ENCODE measurements at places on chromosomes 6 and 20. TPM values are rescaled to one million over a fixed set of nuclear protein-coding genes. Genes with fewer than 3 reads are reported as not detected.
A peak's percentile ranks its signal among the peaks of the same experiment; 100 is the strongest.

The DEFB121 gene
- not detected for total RNA-seq

The SLC17A1 gene
- total RNA-seq = not detected

GRCh38 chr6:4511641-4512020, 264.6 kb upstream of the CDYL start:
- DNase-seq = no peak

- DNase-seq = peak; percentile 63
Observed at GRCh38 chr6:106037060-106037459, 49.1 kb upstream of the PRDM1 start.

The BANF2 gene
- not detected for total RNA-seq

The SLC52A3 gene
- not detected for total RNA-seq

- no peak for DNase-seq
Observed at GRCh38 chr20:35134472-35134871, 12.7 kb downstream of the EDEM2 start.

DNA sequence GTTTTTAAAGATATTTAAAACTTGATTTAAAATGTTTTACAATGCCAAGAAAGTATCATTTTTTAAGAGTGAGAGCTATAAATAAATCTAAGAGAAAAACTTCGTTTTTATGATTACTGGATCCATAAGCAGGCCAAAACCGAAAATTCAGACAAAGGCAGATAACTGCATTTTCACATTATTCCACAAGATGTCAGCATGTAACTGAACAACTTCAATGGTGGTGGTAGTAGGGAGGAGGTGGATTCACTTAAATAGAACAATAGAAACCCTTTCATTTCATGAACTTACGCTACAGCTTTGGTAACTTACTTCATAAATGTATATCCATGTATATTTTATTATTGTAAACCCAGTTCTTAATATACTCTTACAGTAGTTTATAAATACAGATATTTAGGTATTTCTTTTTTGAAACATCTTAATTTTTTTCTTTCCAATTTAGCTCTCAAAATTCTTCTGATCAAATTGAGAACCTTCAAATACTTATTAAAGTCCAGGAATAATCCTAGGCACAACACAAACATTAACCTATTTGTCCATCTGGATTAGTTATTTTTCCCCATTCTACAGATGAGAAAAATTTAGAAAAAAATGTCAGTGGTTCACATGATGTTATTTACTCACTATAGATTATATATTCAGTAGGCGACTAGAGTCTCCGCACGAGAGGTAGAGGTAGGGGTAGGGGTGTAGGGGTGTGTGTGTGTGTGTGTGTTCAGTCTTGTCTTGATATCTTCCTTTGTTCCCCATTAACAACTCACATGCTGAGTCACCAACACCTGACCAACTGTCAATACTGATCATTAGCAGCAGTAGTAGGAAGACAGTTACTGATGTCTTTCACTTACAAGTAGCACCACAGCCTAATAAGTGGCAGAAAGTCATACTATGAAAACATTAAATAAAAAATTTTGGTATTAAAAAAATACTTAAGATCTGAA, 111.5 kb downstream of the ARHGAP18 start:
- peak; percentile 63 for DNase-seq

The C6orf141 gene
- total RNA-seq = not detected

The LIN28B gene
- total RNA-seq = not detected

DNA sequence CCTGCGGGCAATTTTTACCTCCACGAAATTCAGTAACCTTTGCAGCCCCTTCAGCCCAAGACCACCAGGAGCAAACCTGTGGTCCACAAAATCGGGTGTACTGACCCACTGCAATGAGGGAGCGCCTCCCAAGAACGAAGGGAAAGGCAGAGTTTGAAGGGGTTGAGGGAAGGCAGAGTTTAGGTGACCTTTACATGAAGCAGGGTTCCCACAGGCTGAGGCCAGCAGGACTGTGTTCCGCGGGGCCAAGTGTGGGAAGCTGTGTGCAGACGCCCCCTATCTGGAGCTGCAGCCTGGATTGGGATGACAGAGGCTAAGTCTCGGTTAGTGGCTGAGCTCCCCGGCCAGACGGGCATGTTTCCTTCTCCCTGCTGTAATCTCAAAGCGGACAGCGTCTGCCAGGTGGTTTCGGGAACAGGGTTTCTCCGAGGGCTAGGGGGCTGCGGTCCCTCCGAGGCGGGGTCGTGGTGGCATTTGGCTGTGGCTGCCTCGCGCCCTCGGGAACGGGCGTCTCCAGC, 826 bp upstream of the PYGB start:
- DNase-seq = peak; percentile 50

The BTNL2 gene
- total RNA-seq = not detected

- peak; percentile 25 for DNase-seq
Observed at GRCh38 chr6:32432050-32432450, 7.6 kb upstream of the HLA-DRA start.

GRCh38 chr6:157117431-157118095, 205.8 kb downstream of the TMEM242 start:
- no peak for DNase-seq

Data from HFFc6 (cell line).